Activated CD4-positive, alpha-beta T cell treated with anti-CD3 and anti-CD28 coated beads for 36 hours (primary cell): ENCODE measurements at places on chromosomes 2 and 18. TPM values are rescaled to one million over a fixed set of nuclear protein-coding genes. Genes with fewer than 3 reads are reported as not detected.

The FAM161A gene
- 7.3 TPM for total RNA-seq

DNA sequence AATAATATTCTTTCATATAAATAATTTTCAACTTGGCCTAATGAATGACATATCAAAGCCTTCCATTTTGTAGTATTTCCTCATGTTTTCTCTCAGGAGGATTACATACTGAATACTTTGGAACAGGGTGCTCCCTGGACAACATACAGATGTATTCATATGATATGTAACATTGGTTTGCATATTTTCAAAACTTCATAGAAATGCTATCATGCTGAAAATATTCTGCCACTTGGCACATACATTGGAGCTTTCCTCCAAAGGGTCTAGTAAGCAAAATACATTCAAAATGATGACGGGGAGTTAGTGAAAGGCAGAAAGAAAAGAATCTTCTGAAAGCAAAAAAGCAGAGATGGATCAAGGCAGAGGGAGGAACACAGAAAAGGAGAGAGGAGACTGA is 38.1 kb upstream of the RTN4 start:
- no peak overlapping the region for H3K4me3 ChIP-seq
- no peaks in the 10 kb centered on the region for H3K27me3 ChIP-seq
- no peak for DNase-seq
- no peak overlapping the region for H3K27ac ChIP-seq
- no peaks in the 10 kb centered on the region for H3K36me3 ChIP-seq

- peaks cover 77% of the 10 kb centered on the region for H3K36me3 ChIP-seq
- peaks cover 74% of the 10 kb centered on the region for H3K4me1 ChIP-seq
- DNase-seq, result no peak
- no peak overlapping the region for H3K4me3 ChIP-seq
- no peaks in the 10 kb centered on the region for H3K27me3 ChIP-seq
- peak overlapping the region; percentile 4 for H3K27ac ChIP-seq
Observed at GRCh38 chr2:216181351-216181750, 72.2 kb downstream of the XRCC5 start.

- no peaks in the 10 kb centered on the region for H3K27me3 ChIP-seq
- DNase-seq, result no peak
- peaks cover 5% of the 10 kb centered on the region for H3K4me1 ChIP-seq
- peaks cover 12% of the 10 kb centered on the region for H3K36me3 ChIP-seq
Observed at GRCh38 chr18:11882636-11883035, 25.5 kb downstream of the MPPE1 start.

The POU3F3 gene
- not detected for total RNA-seq

- H3K4me1 ChIP-seq, result no peaks in the 10 kb centered on the region
- H3K27ac ChIP-seq, result no peak overlapping the region
- H3K4me3 ChIP-seq, result no peak overlapping the region
- H3K36me3 ChIP-seq, result no peaks in the 10 kb centered on the region
- no peak for DNase-seq
Observed at GRCh38 chr2:3637692-3638455, 20.1 kb upstream of the ALLC start.

DNA sequence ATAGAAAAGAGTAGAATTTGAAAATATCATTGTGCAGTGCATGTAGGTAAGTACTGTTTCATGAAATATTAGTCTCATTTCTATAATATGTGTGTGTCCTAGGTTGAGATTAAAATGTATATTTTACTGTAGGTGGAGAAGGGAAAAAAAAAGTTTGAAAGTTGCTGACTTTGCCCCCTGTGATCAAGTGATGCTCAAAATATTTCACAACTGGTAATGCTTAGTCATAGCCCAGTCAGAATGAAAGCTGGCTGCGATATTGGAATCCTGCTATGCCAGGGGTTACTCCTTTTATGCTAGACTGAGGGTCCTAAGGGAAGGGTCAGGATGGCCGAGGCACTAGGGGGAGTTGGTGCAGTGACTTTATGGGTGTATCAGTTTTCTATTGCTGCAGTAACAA is 19.5 kb upstream of the CFAP36 start:
- H3K36me3 ChIP-seq, result no peaks in the 10 kb centered on the region
- no peak for DNase-seq

GRCh38 chr2:167187049-167187727 is 298.9 kb downstream of the XIRP2 start:
- H3K27me3 ChIP-seq, result no peaks in the 10 kb centered on the region
- H3K36me3 ChIP-seq, result no peaks in the 10 kb centered on the region
- no peak for DNase-seq
- H3K27ac ChIP-seq, result no peak overlapping the region

- H3K27ac ChIP-seq, result peak overlapping the region; percentile 71
- no peaks in the 10 kb centered on the region for H3K36me3 ChIP-seq
- no peaks in the 10 kb centered on the region for H3K27me3 ChIP-seq
- H3K4me3 ChIP-seq, result peak overlapping the region; percentile 74
- peak; percentile 35 for DNase-seq
Observed at GRCh38 chr2:108988076-108988795, 784 bp downstream of the EDAR start.

- peak overlapping the region; percentile 90 for H3K27ac ChIP-seq
- no peaks in the 10 kb centered on the region for H3K27me3 ChIP-seq
- no peak for DNase-seq
- no peaks in the 10 kb centered on the region for H3K36me3 ChIP-seq
- H3K4me1 ChIP-seq, result peaks cover 17% of the 10 kb centered on the region
Observed at GRCh38 chr2:73072416-73072815, 904 bp upstream of the SFXN5 start.

DNA sequence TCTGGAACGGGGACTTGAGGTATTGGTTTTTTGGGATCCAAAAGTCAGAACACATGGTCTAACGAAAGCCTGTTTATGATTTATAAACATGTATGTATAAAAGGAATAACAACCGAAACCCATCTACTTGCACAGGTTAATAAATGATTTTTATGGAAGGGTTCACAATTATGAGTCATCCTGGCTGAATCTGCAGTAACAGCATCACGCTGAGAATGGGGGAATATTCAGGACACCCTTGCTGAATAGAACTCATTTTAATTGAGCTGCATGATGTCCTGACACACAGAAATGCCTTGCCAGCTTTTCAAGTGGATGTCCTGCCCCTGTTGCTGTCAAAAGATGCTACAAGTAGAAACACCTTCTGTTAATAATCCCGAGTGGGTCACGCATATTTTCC is 54.7 kb upstream of the TGFA start:
- no peak overlapping the region for H3K27ac ChIP-seq
- H3K27me3 ChIP-seq, result peaks cover 2% of the 10 kb centered on the region
- H3K4me1 ChIP-seq, result peaks cover 6% of the 10 kb centered on the region
- no peak overlapping the region for H3K4me3 ChIP-seq
- DNase-seq, result no peak
- H3K36me3 ChIP-seq, result no peaks in the 10 kb centered on the region

The MC2R gene
- total RNA-seq, result not detected

The PAPOLG gene
- total RNA-seq, result 13.8 TPM

DNA sequence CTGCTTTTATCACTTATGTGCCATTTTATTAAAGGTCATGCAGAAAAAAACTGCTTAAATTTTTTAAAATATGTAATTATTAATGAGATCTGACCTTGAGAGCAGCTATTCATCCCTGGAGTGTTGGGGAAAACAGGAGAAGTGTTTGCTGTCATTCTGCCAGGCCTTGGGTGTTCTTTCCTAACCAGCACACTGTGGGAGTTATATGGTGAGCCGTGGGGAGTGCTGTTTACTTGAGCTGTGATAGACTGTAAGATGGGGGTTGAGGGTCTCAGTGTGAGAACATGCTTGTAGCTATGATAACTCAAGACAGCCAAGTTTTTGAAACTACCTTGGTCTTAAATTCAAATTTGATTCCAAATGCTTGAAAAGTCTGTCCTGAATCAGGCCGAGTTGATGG is 101.3 kb upstream of the ARHGAP28 start:
- DNase-seq, result no peak
- no peak overlapping the region for H3K27ac ChIP-seq
- no peak overlapping the region for H3K4me3 ChIP-seq
- H3K36me3 ChIP-seq, result no peaks in the 10 kb centered on the region

DNA sequence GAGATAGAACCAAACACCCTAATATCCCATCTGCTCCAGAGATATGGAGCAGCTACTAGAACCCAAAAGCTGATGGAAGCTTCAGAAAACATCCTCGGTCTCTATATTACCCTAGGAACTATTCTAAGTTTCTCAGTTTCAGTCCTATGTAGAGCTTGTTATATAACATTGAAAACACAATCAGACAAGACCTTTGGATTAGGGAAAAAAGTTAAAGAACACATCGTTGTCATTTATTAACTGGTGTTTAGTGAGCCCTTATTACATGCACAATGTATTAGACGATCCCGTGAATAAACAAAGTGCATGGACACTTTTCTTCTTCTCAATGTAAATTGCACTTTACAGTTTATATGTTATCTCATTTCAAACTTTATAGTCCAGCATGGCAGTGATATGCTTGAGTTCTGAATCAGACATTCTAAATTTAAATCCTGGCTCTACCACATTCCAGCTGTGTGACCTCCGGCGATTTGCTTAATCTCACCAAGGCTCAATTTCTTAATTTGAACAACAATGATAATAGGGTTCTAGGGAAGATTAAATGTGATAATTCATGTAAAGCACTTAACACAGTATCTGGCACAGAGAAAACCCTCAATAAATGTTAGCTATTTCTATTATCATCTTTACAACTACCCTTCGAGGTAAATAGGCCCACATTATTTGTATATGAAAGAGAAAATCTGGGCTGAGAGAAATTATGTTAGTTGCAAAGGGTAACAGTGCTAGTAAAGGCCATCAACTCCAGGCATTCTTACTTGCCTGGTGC is 83.6 kb upstream of the PIK3C3 start:
- peaks cover 5% of the 10 kb centered on the region for H3K4me1 ChIP-seq
- no peak overlapping the region for H3K27ac ChIP-seq
- no peak overlapping the region for H3K4me3 ChIP-seq
- DNase-seq, result no peak

The CRIM1 gene
- total RNA-seq, result 3.9 TPM

DNA sequence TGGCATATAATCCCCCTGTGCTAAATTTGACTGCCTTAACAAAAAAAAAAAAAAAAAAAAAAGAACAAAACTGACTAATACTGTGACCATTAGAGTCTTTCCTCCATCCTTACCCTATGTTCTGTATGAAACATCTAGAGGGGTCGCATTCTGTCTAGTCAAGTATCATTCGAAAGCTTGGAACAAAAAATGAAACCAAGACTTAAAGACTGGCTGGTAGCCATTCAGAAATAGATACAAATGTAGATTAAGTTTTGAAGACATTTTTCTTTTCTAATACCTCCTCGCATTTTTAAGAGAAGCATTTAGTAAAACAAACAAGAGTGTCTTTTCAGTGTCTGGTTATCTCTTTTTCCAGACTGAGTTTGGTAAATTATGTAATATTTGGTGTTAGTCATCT is 66.7 kb downstream of the SPATS2L start:
- no peaks in the 10 kb centered on the region for H3K36me3 ChIP-seq
- no peaks in the 10 kb centered on the region for H3K27me3 ChIP-seq
- DNase-seq, result no peak
- H3K4me1 ChIP-seq, result peaks cover 46% of the 10 kb centered on the region

- H3K36me3 ChIP-seq, result no peaks in the 10 kb centered on the region
- H3K4me3 ChIP-seq, result no peak overlapping the region
- DNase-seq, result no peak
Observed at GRCh38 chr2:236167297-236168109, 683 bp downstream of the GBX2 start.

DNA sequence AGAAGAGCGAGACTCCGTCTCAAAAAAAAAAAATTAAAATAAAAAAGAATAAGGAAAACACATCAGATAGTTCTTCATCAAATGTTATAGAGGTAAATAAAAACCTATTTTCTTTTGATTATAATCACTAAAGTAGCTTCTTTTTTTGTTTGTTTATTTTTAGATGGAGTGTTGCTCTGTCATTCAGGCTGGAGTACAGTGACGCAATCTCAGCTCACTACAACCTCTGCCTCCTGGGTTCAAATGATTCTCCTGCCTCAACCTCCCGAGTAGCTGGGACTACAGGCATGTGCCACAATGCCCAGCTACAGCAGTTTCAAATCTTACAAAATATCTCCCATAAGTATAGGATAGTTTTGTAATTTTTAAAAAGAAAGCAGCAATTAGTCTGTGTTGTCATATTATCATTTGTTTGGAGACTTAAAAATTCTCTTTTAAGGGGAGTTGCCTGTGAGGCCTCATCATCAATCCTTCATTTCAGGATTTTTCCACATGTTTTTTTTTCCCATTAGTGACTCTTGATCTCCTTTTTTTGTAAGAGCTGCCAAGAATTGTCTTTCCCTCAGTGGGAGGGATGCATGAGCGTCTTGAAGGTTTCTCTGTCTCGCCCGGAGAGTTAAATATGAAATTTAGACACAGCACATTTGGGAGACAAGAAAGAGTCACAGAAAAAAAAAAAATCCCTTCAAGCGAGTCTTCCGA is 275.9 kb downstream of the CDCA7 start:
- peaks cover 16% of the 10 kb centered on the region for H3K27me3 ChIP-seq
- H3K27ac ChIP-seq, result no peak overlapping the region
- no peaks in the 10 kb centered on the region for H3K36me3 ChIP-seq
- H3K4me1 ChIP-seq, result no peaks in the 10 kb centered on the region

GRCh38 chr18:2907550-2908135 is 60.8 kb downstream of the EMILIN2 start:
- H3K27me3 ChIP-seq, result no peaks in the 10 kb centered on the region
- peaks cover 18% of the 10 kb centered on the region for H3K36me3 ChIP-seq
- peak overlapping the region; percentile 72 for H3K27ac ChIP-seq
- no peak for DNase-seq

- H3K36me3 ChIP-seq, result no peaks in the 10 kb centered on the region
- H3K4me3 ChIP-seq, result no peak overlapping the region
- H3K4me1 ChIP-seq, result peaks cover 4% of the 10 kb centered on the region
- H3K27me3 ChIP-seq, result peaks cover 20% of the 10 kb centered on the region
Observed at GRCh38 chr18:37258819-37259218, 306.8 kb downstream of the CELF4 start.

GRCh38 chr2:219724628-219725027 is 97.2 kb downstream of the SLC4A3 start:
- no peak overlapping the region for H3K27ac ChIP-seq
- no peaks in the 10 kb centered on the region for H3K36me3 ChIP-seq
- H3K4me3 ChIP-seq, result no peak overlapping the region
- peaks cover 8% of the 10 kb centered on the region for H3K27me3 ChIP-seq
- no peak for DNase-seq

GRCh38 chr2:101193033-101193626 is 41.9 kb upstream of the TBC1D8 start:
- no peaks in the 10 kb centered on the region for H3K4me1 ChIP-seq
- no peak for DNase-seq
- H3K27me3 ChIP-seq, result no peaks in the 10 kb centered on the region
- no peak overlapping the region for H3K4me3 ChIP-seq
- no peak overlapping the region for H3K27ac ChIP-seq

GRCh38 chr18:10840743-10841142 is 308.6 kb downstream of the PIEZO2 start:
- no peak overlapping the region for H3K4me3 ChIP-seq
- H3K27me3 ChIP-seq, result peaks cover 2% of the 10 kb centered on the region
- H3K4me1 ChIP-seq, result no peaks in the 10 kb centered on the region
- no peak overlapping the region for H3K27ac ChIP-seq

The FSHR gene
- total RNA-seq, result not detected

The AUP1 gene
- 92.0 TPM for total RNA-seq

GRCh38 chr18:68431922-68432198 is 283.0 kb downstream of the TMX3 start:
- no peak overlapping the region for H3K27ac ChIP-seq
- peaks cover 3% of the 10 kb centered on the region for H3K4me1 ChIP-seq
- H3K36me3 ChIP-seq, result no peaks in the 10 kb centered on the region
- H3K4me3 ChIP-seq, result no peak overlapping the region
